Right renal cortex interstitium (tissue), 3 donors: ENCODE measurements at places on chromosomes 16 and 17.

- no peak for DNase-seq
These were observed 1.2 kb downstream of the SLC9A5 start for GRCh38 chr16:67250045-67250327.

GRCh38 chr16:49788986-49789385 lies 66.9 kb downstream of the ZNF423 start:
- no peak for DNase-seq

DNA sequence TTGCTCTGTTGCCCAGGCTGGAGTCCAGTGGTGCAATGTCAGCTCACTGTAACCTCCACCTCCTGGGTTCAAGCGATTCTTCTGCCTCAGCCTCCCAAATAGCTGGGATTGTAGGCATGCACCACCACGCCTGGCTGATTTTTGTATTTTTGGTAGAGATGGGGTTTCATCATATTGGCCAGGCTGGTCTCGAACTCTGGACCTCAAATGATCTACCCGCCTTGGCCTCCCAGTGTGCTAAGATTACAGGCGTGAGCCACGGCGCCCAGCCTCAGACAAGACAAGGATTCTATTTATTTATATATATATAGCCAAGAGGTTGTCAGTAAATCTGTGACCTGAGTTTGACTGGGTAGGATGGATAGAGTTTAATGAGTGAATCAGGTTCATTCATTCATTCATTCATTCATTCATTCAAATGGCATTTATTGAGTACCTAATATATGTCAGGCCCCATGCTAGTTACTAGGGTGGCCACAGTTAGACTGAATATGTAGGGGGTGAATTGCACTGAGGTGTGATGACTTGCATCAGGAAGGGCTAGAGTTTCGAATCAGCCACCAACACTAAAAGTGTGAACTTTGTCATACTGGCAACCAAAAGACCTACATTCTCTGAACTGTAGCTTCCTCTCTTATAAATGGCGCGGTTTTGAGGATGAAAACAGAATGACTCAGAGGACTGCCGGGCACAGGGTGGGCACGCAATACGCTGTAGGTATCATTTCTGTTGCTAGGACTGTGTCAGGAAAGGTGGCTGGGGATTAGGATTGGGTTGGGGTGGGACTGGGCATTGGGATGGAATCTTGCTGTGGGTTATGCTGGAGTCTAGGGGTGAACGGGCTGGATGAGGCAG lies 37.8 kb downstream of the ITGAE start:
- no peak for DNase-seq

- DNase-seq: no peak
These were observed 11.8 kb downstream of the SYT17 start for GRCh38 chr16:19179546-19180490.

DNA sequence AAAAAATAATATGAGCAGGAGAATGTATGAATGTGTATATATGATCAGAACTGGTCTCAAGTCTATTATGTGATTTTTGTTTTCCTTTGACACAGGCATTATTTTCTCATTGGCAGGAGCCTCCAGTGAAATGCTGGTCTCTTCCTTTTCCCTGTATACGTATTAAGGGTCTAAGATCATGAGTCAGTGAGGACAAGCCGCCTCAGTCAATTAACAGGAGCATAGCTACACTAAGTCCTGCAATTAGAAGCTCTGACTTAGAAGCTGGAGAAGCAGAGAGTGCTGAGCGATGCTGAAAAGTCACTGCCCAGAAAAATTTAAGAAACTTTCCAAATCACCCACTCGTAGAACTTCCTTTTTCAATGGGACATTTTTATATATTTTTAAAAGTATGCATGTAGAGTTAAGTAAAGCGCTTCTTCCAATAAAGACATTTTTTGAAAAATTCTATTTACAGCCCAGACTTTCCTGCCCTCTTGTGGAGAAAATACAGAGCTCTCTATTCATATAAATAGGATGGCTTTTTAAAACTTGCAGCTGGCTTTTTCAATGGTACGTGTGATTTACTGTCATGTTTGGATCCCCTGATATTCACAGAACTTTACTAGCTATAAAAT lies 70.2 kb upstream of the PSMD7 start:
- no peak for DNase-seq
